ENCODE measurements at places on chromosomes 5 and 9.

- no peak for DNase-seq
Observed at GRCh38 chr5:123204251-123204650, 115.2 kb downstream of the PRDM6 start.

DNA sequence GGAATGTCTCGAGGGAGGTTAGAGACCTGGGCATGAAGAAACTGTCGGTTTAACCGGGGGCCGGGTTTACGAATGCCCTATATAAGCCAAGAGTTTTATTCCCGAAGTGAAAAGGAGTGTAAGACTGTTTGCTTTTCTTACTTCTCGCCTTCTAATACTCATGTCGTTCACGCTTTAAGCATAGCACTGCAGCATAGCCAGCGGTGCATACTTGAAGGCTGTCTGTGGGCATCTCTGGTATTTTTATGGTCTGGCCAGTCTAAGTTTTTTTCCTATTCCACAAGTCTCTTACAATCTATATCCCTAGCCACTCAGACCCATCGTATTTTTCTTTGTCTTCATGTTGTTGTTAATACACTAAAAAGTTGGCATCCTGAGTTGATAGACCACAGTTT is 1.2 kb downstream of the UHRF2 start:
- no peak for DNase-seq

- DNase-seq = no peak
Observed at GRCh38 chr9:108012886-108013665, 523.5 kb upstream of the KLF4 start.

- DNase-seq = no peak
Observed at GRCh38 chr5:33317271-33317670, 123.5 kb upstream of the TARS1 start.

DNA sequence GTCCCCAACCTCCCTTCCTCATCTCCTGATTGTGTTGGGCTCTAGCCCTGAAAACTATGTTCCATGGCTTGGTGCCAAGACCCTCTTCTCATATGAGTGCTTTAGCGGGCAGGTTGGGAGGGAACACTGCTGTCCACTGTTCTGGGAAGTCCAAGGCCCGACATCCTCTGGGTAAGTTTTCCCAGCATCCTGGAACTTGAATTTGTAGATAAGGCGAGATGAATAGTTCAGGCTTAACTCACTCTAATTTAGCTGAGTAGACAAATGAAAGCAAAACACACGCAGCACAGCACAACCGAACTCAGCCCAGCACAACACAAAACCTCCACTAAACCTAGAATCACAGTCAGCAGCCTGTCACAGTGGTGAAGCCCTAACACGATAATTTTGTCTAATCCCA is 95.3 kb upstream of the SLC28A3 start:
- DNase-seq = no peak
